ENCODE measurements at places on chromosomes 2 and 18.

DNA sequence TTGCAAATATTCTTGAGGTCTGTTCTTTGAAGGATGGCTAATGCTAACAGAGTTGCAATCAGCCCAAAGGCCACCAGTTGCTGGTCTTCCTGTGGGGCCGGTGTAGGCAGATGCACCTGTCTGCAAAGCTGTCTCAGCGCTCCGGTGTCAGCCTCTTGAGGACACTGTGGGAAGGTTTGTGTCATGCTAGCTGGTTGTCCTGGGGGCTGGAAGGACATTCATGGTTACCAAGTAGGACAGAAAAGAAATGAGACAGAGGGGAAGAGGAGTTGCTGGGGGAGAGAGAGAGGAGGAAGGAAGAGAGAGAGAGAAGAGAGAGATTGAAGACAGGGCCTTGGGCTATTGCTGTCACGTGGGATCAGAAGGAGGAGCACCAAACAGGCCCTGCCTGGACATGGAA lies 639.6 kb upstream of the HS6ST1 start:
- no peak for DNase-seq

- DNase-seq, result no peak
These were observed 168.2 kb downstream of the ZEB2 start for GRCh38 chr2:144351687-144352086.

DNA sequence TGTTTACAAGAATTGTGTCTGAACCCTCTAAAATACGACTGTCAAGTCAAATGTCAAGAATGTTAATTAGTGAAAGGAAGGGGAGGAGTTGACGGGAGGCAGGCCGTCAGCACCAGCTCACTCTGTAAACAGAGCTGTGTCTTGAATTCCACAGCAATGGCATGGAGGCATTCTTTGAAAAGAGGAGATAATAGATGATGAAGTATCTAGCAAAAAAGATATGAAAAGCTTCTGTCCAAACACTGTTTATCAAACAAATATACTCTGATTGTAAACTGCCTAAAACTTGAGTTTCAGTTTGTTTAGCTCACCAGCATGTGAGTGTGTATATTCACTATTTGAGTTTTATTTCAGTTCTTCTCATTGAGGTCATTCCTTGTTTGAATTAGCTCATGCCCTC lies 94.7 kb upstream of the CDC42EP3 start:
- no peak for DNase-seq

- no peak for DNase-seq
These were observed 2.1 kb upstream of the SMCHD1 start for GRCh38 chr18:2653467-2653866.

DNA sequence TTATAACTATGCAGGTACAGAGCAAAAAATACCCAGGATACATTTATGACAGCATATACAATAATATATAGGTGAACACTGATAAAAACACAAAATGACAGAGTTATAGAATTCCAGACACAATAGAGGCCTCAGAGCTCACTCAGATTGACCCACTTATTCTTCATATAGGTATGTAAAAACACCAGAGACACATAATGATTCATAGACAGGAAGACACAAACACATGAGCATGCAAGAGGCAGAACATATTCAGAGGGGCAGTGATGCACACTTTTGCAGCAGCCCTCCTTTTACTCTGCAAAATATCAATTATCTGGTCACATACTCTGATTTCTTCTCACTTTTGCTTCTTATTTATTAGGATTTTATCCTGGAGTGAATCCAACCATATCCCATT lies 633.3 kb upstream of the ACVR2A start:
- DNase-seq, result no peak

All from renal pelvis (tissue), 12 donors.